ENCODE measurements at places on chromosomes 7 and 10. TPM values are rescaled to one million over a fixed set of nuclear protein-coding genes. Genes with fewer than 3 reads are reported as not detected.

EIF5AL1 gene
- total RNA-seq = under 0.01 TPM

COL13A1 gene
- 2.7 TPM for total RNA-seq

C10orf95 gene
- total RNA-seq = under 0.01 TPM

SKIDA1 gene
- total RNA-seq = 6.9 TPM

PSTK gene
- 7.6 TPM for total RNA-seq

TAS2R41 gene
- not detected for total RNA-seq

GNGT1 gene
- not detected for total RNA-seq

SGCE gene
- 66.1 TPM for total RNA-seq
